ENCODE measurements at places on chromosomes 3 and 15. TPM values are rescaled to one million over a fixed set of nuclear protein-coding genes. Genes with fewer than 3 reads are reported as not detected.

DNA sequence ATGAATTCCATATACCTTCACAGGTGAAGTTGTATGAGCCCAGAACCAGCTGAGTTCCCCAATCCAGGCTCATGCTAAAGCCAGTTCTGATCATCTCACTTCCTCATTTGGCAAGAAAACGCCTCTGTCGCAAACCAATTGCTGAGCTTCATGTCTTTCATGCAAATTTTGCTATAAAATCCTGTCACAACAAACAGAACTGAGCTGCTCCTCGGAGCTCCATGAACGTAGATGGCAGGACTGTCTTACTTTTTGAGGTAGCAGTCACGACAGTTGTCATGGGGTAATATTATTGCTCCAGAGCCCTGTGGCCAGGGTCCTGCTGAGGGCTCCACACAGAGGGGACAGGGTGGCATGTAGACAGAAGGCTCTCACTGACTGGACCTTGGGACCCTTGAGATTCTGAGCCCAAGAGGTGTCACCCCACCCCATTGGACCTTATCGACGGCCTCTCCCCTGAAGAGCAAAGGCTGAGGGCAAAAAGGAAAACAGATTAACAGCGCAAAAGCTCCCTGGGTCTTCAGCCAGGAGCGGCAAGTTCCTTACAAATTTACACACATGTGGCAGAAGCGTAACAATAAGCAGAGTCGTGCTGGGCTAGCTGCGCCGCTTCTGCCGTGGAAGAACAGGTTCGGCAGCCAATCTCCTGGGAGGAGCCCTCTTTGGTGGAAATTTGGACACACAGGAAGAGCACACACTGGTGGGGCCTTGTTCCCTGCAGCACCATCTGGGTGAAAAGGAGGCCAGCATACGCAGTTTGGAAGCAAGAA, 249.2 kb downstream of the OPA1 start:
- DNase-seq = peak; percentile 56
- peaks cover 3% of the 10 kb centered on the region for H3K4me1 ChIP-seq
- H3K4me3 ChIP-seq = no peak overlapping the region
- H3K36me3 ChIP-seq = no peaks in the 10 kb centered on the region
- H3K27ac ChIP-seq = peak overlapping the region; percentile 93

- DNase-seq = no peak
- no peak overlapping the region for H3K27ac ChIP-seq
- no peaks in the 10 kb centered on the region for H3K27me3 ChIP-seq
- H3K4me3 ChIP-seq = no peak overlapping the region
Observed at GRCh38 chr3:168888781-168889180, 774.7 kb downstream of the MECOM start.

GRCh38 chr3:62558549-62559112, 185.3 kb upstream of the FEZF2 start:
- no peaks in the 10 kb centered on the region for H3K27me3 ChIP-seq
- no peaks in the 10 kb centered on the region for H3K4me1 ChIP-seq
- no peak overlapping the region for H3K27ac ChIP-seq
- no peak overlapping the region for H3K4me3 ChIP-seq
- DNase-seq = no peak
- no peaks in the 10 kb centered on the region for H3K36me3 ChIP-seq

Gene CPLX3
- not detected for total RNA-seq

DNA sequence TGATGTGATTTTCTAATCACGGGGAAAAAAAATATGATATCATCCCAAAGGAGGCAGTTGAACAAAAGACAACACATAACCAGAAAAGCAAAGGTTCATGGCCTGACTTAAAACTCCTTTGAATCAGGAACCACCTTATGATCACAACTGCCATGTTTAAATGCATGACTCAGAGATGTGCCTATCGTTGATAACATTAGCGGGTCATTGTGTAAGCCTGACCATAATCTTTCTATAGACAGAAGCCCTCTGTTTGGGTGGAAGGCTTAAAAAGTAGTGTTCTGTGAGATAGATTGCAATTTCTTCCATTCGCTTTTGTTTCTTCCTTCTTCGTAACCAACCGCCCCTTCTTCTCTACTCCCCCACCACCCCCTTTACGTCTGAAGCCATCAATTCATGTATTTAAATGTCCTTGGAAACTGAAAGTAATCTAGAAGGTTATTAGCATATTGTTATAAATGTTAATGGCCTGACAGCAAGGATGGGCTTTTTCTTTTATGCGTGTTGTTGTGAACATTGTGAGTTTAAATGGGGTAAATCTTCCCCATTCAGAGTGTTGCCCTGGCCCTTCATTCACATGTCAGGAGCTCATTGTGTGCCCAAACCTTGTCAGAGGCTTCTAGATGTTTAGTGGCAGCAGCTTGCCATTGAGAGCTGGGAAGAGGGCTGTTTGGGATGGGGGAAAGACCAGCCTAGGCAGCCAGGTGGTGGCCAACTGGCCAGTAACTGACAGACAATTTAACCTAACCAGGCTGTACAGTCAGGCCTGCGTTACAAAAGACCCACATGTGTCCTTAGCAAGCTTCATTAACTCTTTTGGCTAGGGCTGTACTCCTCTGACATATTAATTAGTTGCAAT, 64.5 kb downstream of the EPHA3 start:
- no peak overlapping the region for H3K4me3 ChIP-seq
- H3K36me3 ChIP-seq = no peaks in the 10 kb centered on the region
- H3K4me1 ChIP-seq = no peaks in the 10 kb centered on the region
- no peak overlapping the region for H3K27ac ChIP-seq

GRCh38 chr3:194283221-194284006, 67.7 kb downstream of the CPN2 start:
- no peak overlapping the region for H3K4me3 ChIP-seq
- H3K27me3 ChIP-seq = no peaks in the 10 kb centered on the region
- H3K36me3 ChIP-seq = no peaks in the 10 kb centered on the region

Gene CCRL2
- 10.9 TPM for total RNA-seq

Data from colonic mucosa (tissue), 4 donors.